GM23248 (cell line): ENCODE measurements at places on chromosomes 2 and 18. TPM values are rescaled to one million over a fixed set of nuclear protein-coding genes. Genes with fewer than 3 reads are reported as not detected.

ASB3 gene
- 18.6 and 19.9 TPM in 2 replicates for polyA plus RNA-seq

HTRA2 gene
- polyA plus RNA-seq: 33.6 and 34.0 TPM in 2 replicates

EMX1 gene
- polyA plus RNA-seq: not detected in 2 replicates

POTEJ gene
- polyA plus RNA-seq: not detected in 2 replicates
